ENCODE measurements at places on chromosomes 5 and 9. TPM values are rescaled to one million over a fixed set of nuclear protein-coding genes. Genes with fewer than 3 reads are reported as not detected.

The WDR70 gene
- total RNA-seq: 23.9 TPM

The CDK9 gene
- total RNA-seq: 43.9 TPM

The RASEF gene
- total RNA-seq: 0.07 TPM

The TAF1L gene
- under 0.01 TPM for total RNA-seq

The ADAMTS2 gene
- 32.5 TPM for total RNA-seq

The CEL gene
- total RNA-seq: 0.20 TPM

The ZBTB6 gene
- total RNA-seq: 15.6 TPM

Measured in smooth muscle cell of the pulmonary artery (primary cell).